ENCODE measurements at places on chromosomes 4 and X.

DNA sequence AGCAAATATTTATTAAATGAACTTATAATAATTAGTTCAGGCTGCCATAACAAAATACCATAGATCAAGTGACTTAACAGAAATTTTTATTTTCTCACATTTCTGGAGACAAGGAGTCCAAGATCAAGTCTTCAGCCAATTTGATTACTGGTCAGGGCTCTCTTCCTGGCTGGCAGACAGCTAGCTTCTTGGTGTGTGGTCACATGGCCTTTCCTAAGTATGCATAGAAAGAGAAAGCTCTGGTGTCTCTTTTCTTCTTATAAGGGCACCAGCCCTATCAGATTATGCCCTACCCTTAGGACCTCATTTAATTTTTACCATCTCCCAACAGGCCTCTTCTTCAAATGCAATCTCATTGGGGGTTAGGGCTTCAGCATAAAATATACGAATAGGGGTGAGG lies 438.5 kb upstream of the INTU start:
- no peak for DNase-seq

GRCh38 chr4:184255361-184255760 lies 37.7 kb upstream of the ENPP6 start:
- no peak for DNase-seq

GRCh38 chr4:39023059-39023458 lies 9.2 kb downstream of the TMEM156 start:
- DNase-seq, result no peak

- DNase-seq, result no peak
These were observed 26.1 kb upstream of the EXOC1L start for GRCh38 chr4:55793479-55793878.
